NCI-H2029 treated with DMSO at 0.1 percent for 48 hours (cell line): ENCODE measurements at places on chromosomes 4 and X.
A peak's percentile ranks its signal among the peaks of the same experiment; 100 is the strongest.

DNA sequence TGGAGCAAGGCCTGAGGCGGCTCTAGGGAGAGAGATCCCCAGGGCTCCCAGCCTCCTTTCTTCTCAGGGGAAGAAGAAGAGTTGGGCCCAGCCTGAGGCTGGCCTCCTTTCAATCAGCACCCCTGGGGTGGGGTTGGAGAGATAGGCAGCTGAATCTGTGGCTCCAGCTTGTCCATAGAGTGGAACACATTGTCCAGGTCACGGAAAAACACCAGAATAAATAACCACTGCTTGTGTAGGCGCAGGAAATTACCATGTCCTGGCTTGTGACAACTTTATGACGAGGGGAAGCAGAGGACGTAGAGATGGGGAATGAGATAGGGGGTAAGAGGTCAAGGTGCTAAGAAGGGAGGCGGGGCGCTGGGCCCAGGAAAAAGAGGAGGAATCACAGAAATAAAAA lies 80.8 kb upstream of the EFNB1 start:
- DNase-seq = no peak

DNA sequence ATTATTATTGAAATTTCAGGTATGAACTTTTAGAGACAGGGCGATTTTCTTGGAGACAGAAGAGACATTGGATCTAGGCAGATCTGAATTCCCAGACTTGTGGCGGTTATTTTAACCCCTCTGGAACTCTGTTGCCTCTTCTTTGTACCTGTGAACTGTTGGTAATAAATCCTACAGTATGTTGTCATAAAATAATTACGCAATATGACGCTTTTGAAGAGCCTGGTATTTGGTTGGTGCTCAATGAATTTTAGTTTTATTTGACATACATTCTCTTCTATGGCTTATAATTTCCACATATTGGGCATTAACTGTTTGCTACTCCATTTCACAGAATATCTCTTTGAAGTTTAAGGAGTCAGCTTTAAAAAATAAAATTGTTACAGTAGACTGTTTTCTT lies 1496.1 kb upstream of the IGFBP7 start:
- DNase-seq = no peak

DNA sequence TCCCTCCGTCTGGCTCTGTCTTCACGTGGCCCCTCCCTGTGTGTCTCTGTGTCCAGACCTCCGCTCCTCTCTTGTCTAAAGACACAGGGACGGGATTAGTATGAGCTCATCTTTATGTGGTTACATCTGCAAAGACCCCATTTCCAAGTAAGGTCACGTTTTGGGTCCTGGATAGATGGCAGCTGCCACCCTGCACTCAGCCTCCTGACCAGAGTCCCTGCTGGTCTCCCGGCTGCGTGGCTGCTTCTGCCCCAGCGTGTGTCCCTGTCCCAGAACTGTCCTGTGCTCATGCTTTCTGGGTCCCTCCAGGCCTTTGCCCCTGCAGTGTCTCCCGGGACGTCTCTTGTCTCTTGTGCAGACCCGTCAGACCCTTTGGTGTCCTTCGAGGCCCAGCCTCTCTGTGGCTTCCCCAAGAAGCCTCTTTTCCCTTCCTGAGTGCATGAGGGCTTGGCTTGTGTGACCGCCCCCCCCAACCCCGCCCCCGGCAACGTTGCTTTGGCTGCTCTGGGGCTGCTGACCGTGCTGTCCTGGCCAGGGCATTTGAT lies 107.3 kb downstream of the PSAPL1 start:
- DNase-seq = no peak

DNA sequence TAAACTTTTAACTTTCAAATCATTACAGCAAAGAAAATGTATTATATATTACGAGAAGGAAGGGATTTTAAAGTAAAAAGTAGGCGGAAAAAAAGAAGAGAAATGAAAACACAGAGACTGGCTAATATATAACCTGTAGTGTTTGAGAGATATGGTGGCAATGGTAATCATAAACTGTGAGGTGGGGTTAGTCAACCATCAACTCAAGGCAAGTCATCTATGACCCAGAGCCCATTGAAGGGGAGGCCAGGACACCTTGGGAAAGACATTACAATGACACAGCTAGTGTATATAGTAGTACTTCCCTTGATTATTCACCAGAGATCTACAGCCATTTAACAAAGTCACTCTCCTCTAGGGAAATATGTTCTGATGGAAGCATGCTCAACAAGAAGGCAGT lies 423.9 kb upstream of the PITX2 start:
- DNase-seq = no peak

DNA sequence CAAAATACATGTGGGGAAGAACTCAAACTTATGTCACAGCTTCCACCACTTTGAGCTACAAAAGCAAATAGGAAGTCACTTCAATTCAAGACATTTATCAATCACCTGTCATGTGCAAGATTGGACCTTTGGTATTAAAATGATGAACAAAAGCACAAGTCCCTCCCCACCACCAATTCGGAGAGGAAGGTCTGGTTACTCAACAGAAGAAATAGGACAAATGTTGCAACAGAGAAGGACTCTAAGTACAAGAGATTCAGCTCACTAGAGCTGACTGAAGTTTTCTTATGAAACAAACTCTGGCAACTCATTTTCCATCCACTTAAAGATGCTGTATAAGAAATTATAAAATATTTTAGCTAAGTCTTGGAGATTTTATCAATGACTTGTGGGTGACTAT lies 16.0 kb upstream of the MMRN1 start:
- DNase-seq = no peak

- DNase-seq = no peak
Observed at GRCh38 chr4:74230902-74231499, 73.1 kb downstream of the MTHFD2L start.

GRCh38 chr4:113383111-113383785 lies 333.8 kb downstream of the ANK2 start:
- no peak for DNase-seq

GRCh38 chr4:134936014-134936413 lies 734.4 kb upstream of the PABPC4L start:
- DNase-seq = no peak

DNA sequence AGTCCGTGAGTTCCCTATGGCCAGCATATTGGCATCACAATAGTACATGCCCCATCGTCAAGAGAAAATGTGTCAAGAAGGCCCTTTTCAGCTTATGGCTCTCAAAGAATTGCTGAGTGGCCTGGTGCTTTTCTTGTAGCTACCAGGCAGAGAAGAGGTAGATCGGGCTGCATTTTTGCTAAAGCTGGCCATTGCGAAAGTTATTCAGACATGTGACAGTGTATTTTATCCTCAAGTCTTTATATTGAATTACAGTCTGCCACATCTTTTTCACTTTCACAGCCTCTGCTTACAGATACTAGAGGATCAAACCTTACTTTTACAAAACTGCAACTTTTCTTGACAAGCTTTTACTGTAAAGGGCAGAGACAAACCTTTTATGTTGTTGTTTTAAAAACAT lies 261.5 kb upstream of the IGFBP7 start:
- DNase-seq = no peak

- no peak for DNase-seq
Observed at GRCh38 chr4:81106150-81106549, 75.6 kb downstream of the BMP3 start.

DNA sequence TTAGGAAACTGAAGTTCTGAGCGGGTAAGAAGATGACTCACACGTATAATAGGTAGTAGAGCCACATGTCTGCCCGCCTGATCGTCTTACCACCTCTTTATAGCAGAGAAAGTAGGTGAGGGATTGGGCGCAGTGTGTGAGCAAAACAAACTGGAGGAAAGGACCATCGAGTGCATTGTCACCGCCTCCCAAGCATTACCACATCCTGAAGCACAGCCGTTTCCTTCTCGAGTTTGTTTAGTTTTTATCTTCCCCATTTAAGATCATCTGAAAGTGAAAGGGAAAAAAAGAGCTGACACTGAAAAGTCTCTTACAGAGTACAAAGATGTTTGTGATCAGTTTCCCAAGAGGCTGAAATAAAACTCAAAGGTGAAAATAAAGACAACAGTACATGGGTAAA lies 14.8 kb downstream of the PDK3 start:
- peak; percentile 77 for DNase-seq

DNA sequence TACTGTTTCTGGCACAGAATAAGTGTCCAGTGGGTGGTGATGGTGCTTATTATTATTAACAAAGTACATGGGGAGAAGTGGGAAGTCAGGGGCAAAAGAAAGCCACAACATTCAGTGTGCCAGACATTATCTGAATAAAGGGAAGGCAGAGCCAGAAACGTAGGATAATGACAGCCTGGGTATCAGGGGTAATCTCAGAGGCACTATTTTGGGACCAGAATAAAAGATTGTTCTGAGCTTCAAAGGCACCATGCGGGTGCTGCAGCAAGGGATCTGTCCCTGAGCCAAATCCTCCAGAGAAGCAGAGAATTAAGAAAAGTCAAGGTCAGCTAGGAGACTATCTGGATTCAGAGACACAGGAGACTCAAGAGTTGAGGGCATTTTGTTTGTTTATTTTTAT lies 328.8 kb upstream of the GATB start:
- no peak for DNase-seq

GRCh38 chr4:185071236-185071811 lies 53.0 kb downstream of the HELT start:
- no peak for DNase-seq

- DNase-seq = no peak
Observed at GRCh38 chrX:78922754-78923153, 22.4 kb upstream of the P2RY10 start.

GRCh38 chr4:84957514-84958420 lies 8.7 kb downstream of the WDFY3 start:
- DNase-seq = no peak

DNA sequence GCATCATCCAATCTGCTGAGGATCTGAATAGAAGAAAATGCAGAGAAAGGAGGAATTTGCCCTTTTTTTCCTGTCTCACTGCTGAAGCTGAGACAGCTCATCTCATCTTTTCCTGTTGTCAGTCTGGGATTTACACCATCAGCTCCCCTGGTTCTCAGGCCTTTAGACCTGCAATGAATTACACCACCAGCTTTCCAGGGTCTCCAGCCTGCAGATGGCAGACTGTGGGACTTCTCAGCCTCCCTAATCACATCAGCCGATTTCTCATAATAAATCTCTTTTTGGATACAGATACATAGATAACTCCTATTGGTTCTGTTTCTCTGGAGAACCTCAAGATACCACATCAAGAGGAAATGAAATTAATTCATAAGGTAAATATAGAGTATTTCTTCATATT lies 134.6 kb upstream of the MAB21L2 start:
- no peak for DNase-seq

GRCh38 chr4:158776106-158776505 lies 7.3 kb downstream of the FNIP2 start:
- no peak for DNase-seq

- no peak for DNase-seq
Observed at GRCh38 chr4:38743866-38744265, 38.9 kb downstream of the TLR10 start.

- DNase-seq = no peak
Observed at GRCh38 chr4:7442574-7443162, 7.9 kb upstream of the PSAPL1 start.

DNA sequence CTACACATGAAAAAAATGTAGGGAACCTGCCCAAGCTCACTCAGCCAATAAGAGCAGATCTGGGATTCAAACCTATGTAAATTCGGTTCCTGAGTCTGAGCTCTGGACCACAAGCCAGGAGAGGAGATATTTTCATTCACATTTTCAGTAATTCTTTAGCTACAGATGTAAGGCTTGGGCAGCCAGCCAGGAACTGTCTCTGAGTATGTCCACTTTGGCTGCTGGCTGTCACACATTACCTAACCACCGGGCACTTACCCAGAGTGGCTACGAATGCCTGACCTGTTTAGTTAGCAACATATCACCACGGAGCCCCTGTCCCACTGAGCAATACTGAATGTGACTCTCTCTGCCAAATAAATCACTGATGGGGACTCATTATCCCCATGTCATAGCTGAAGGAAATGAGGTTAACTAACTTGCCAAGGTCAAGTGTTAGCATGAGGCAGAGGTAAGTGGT lies 15.3 kb downstream of the USP46 start:
- peak; percentile 73 for DNase-seq

DNA sequence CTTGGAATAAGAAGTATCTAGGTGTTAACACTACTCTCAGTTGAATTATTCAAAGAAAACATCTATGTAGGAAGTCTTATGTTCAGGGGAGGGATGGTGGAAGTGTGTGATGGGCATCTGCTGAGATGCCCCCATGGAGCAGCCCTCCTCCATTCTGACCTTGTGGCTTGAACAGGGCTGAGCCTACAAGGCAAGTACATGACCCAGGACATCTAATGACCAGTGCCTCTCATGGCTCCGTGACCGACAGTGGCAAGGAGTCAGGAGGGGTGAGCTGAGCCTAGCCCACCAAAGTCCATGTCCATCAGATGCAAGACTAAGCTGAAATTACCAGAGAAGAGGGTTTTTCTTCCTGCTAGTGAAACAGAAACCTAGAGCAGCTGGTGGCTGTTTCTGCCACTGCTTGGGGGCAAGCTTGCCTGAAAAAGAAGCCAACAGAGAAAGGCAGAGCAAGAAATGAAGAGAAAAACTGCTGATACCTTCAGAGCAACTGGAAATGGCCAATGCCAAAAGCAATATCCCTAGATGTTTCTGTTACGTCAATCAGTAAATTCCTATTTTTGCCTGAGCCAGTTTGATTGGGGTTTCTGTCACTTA lies 113.5 kb downstream of the TSPAN5 start:
- DNase-seq = no peak

GRCh38 chr4:159193046-159193620 lies 90.3 kb downstream of the RAPGEF2 start:
- DNase-seq = no peak

GRCh38 chrX:46294234-46294633 lies 251.0 kb downstream of the ZNF674 start:
- no peak for DNase-seq

DNA sequence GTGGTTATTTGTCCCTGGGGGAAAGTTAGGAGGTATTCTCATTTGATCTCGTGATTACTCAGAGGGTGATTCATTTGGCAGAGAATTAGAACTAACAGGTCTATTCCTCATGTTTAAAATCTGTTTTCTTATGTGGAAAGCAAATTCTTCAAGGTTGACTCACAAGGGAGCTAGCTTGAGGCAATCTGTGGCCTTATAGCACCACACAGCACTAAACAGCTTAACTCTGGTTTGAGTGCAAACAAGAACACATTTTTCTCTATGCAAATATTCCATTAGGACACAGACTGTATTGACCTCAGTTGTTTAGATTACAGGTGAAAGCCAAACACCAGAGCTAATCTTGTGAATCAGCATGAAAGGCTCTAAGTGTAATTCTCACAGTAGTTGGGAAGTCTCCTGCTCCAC lies 694.4 kb upstream of the POU3F4 start:
- no peak for DNase-seq
